ENCODE measurements at places on chromosomes 3 and 15.

- DNase-seq = no peak
These were observed 389 bp upstream of the CCNB2 start for GRCh38 chr15:59104602-59104911.

DNA sequence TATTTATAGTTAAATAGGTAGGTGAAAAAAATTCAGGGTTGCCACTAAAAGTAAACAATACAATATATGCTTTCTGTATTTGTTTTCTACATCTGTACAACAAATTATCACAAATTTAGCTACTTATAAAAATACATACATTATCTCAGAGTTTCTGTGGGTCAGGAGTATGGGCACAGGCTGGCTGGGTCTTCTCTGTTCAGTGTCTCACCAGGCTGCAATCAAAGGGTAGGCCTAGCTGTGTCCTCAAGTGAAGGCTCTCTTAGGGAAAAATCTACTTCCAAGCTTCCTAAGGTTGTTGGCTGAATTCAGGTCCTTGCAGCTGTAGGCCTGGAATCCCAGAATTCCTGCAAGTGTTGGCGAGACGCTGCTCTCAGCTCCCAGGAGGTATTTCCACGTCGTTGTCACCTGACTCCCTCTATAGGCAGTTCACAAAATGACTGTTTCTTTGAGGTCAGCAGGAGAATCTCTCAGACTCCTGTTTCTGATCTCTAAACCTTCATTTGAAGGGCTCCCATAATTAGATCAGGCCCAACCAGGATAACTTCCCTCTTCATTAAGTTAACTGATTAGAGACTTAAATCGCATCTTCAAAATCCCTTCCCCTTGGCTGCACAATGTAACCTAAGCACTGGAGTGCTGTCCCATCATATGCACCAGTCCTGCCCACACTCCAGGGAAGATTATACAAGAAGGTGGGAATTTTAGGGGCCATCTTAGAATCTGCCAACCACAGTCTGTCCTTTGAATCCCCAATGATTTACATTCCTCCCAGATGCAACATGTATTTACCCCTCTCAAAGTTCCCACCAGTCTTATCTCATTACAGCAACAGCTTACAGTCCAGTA is 296.6 kb downstream of the SUCLG2 start:
- DNase-seq = no peak

GRCh38 chr15:100767001-100767825 is 112.4 kb upstream of the ALDH1A3 start:
- DNase-seq = no peak

- no peak for DNase-seq
These were observed 131.4 kb downstream of the EPHA3 start for GRCh38 chr3:89238846-89239245.

- DNase-seq = no peak
These were observed 72.5 kb downstream of the MITF start for GRCh38 chr3:69811452-69812401.

- DNase-seq = no peak
These were observed 96.0 kb upstream of the ZNF385D start for GRCh38 chr3:21847005-21847404.

DNA sequence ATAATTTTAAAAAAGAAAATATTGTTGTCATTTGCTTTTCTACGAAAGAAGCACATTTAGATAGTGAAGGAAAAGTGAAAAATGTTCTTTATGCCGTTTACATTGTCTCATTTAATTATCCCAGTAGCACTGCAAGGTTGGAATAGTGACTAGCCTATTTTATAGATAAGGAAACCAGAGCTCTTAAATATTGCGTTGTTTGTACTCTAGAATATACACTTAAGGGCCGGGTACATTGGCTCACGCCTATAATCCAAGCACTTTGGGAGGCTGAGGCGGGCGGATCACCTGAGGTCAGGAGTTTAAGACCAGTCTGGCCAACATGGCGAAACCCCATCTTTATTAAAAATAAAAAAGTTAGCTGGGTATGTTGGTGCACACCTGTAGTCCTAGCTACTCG is 127.5 kb downstream of the FNDC3B start:
- no peak for DNase-seq

GRCh38 chr3:119375510-119375909 is 81.3 kb downstream of the ARHGAP31 start:
- DNase-seq = no peak

GRCh38 chr15:76844096-76844495 is 61.0 kb downstream of the SCAPER start:
- DNase-seq = no peak

- no peak for DNase-seq
These were observed 389 bp downstream of the ARPC4 start for GRCh38 chr3:9793161-9793781.

DNA sequence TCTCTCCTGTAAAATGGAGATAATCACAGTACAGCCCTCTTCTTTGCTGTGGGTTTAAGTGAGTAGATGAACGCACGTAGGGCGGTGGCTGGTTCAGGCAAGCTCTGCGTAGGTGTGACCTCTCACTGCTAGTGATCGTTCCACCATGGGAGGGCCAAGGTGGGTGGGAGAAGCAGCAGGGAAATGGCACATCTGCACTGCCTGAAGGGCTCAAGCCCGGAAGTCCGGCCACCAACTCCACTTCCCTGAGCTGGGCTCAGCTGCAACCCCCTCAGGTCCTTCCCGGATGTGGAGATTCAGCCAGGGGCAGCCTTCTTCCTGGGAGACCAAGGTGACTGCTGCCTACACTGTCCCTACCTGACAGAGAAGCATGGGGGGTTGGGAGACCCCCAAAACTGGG is 102.9 kb downstream of the ADCY5 start:
- DNase-seq = no peak

- DNase-seq = no peak
These were observed 46.7 kb downstream of the SLC9C1 start for GRCh38 chr3:112247350-112247749.

DNA sequence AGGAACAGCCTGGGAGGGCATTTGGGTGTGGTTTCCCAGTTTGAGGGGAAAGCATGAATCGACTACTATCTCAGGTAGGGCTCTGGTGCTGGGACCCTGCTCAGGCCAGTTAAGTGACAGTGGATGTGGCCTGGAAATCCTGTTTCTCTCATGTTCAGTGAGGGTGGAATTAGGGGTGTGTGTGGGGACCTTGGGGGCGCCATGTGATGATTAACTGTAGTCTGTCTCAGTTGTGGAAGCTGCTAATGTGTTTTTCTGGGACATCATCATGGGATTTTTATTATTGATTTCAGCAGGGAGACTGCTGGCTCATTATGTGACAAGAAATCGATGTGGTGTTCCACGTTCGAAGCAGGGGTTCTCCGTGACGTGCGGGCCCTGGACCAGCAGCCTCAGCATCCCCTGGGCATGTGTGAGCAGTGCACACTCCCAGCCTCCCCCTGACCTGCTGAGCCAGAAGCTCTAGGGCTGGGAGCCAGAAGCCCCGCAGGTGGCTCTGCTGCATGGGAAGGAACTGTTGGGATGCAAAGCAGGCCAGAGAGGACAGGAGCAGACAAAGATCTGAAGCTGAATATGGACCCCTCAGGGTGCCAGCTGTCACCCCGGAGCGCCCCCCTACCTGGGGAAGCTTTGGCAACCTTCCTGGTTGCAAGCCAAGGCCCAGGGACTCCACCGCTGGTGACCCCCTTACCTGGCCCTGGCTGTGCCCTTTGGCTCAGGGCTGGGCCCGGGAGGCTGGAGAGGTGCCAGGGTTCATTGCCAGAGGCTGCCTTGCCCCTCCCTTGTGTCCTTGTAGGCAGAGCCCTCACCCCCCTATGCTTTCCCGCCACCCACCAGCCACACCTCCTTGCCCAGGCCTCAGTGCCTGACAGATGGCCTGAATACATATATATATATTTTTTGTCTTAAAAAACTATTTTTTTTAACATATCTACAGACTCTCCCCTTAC is 149.8 kb downstream of the APBA2 start:
- DNase-seq = no peak

- no peak for DNase-seq
These were observed 3.8 kb upstream of the SLCO3A1 start for GRCh38 chr15:91849749-91850161.

DNA sequence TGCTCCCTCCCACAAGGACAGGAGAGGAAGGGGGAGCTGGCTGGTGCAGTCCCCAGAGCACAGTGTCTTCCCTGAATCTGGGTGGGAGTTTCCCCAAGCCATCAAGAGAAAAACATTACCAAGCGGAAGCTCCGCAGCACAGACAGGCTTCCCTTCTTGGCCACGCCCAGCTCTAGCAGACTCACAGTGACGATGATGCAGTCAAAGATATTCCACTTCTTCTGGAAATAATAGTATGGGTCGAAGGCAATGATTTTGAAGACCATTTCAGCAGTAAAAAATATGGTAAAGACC is 76.7 kb downstream of the SCN10A start:
- DNase-seq = no peak

DNA sequence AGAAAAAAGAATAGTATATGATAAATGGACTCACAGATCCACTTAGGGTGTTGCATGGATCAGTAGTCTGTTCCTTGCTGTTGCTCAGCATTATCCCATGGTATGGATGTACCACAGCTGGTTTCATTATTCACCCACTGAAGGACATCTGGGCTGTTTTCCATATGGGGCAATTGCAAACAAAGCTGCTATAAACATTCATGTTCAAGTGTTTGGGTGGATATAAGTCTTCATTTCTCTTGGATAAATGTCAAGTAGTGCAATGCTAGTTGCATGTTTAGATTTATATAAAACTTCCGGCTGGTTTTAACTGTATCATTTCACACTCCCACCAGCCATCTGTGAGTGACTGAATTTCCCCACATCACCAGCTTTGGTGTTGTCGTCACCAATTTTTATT is 137.7 kb downstream of the ASB7 start:
- no peak for DNase-seq

DNA sequence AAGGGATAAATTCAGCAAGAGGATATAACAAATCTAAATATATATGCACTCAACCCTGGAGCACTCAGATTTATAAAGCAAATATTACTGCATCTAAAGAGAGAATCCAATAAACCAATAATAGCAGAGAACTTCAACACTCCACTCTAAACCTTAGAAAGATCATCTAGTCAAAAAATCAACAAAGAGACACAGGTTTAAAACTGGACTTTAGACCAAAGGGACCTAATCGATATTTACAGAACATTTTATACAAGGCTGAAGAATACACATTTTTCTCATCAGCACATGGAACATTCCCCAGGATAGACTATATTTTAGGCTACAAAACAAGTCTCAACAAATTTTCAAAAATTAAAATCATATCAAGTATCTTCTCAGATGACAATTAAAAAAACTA is 379.0 kb downstream of the GBE1 start:
- no peak for DNase-seq

- DNase-seq = no peak
These were observed 81.7 kb upstream of the DPH6 start for GRCh38 chr15:35627696-35628095.

DNA sequence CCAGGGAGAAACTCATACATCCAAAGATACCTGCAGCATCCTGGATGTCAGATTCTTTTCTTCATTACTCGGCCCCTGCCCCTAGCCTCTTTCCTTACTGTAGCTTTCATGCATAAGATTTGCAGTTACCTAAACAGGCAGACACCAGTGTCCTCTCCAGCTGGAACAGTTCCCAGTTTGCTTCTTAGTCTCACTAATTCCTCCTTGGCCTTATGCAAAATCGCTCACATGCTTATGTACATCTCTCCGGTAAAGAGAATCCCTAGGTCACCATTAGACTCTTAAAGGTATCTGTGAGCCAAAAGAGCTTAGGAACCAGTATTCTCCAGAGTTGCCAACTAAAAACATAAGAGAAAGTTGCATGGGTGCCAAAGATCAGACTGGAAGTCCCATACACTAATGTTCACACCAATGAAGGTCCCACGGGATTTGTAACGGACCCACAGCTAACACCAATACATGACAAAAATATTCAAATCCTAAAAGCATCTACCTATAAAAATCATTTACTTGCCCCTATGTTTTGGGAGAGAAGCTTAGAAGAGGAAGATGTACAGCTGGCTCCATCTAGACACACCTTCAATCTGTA is 66.6 kb downstream of the CBLB start:
- no peak for DNase-seq

DNA sequence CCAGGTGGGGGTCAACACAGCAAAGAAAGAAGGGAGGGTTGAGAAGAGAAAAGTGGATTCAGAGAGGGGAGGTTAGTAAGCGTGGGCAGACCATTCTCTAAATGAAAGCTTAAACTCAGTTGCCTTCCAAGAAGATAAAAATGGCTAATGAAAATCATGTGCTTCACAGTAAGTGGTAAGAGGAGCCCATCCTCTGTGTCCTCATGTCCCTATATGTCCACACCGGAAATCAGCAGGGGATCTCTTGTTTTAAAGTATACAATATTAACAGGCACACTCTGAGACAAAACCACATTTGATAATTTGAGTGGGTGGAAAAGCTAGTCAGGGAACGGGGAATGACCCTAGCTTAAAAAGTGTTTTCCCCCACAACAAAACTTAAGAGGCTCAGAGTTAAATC is 4.4 kb upstream of the FOXP1 start:
- DNase-seq = no peak

DNA sequence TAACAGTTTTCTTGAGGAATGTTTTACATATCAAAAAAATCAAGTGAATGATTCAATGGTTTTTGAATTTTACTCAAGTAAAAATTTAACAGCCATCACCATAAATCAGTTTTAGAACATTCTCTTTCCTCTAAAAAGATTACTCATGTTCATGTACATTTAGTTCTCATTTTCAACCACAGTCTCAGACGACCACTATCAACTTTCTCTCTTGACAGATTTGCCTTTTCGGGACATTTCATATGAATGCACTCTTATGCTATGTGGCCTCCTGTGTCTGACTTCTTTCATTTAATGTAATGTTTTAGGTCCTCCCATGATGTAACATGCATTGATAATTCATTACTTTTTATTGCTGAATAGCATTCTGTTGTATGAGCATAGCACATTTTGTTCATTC is 309.3 kb upstream of the PLSCR5 start:
- DNase-seq = no peak

- DNase-seq = no peak
These were observed 20.8 kb downstream of the NBEAL2 start for GRCh38 chr3:47000198-47000815.

- DNase-seq = no peak
These were observed 45.2 kb upstream of the POLG start for GRCh38 chr15:89379818-89380217.

GRCh38 chr3:115667738-115668065 is 44.4 kb downstream of the GAP43 start:
- no peak for DNase-seq

DNA sequence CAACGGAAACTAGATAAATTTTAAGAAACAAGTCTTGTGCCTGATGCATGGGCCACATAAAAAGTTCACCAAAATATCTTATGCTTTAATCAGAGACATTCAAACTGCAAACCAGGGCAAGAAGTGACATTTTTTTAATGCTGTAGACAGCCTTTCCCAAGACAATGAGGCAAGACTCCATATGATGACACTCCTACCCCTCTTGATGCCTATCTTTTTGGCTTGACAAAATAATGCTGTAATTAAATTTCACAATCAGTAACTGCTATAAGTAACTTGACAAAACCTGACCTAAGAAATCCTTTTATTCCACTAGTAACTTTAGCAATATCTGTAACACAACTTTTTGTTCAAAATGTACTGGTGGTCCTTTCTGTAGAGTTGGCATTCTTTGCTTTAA is 48.7 kb downstream of the ECT2 start:
- no peak for DNase-seq
